ENCODE measurements at places on chromosomes 11 and 22.

- DNase-seq, result no peak
These were observed 51.5 kb downstream of the FAM181B start for GRCh38 chr11:82682003-82682751.

DNA sequence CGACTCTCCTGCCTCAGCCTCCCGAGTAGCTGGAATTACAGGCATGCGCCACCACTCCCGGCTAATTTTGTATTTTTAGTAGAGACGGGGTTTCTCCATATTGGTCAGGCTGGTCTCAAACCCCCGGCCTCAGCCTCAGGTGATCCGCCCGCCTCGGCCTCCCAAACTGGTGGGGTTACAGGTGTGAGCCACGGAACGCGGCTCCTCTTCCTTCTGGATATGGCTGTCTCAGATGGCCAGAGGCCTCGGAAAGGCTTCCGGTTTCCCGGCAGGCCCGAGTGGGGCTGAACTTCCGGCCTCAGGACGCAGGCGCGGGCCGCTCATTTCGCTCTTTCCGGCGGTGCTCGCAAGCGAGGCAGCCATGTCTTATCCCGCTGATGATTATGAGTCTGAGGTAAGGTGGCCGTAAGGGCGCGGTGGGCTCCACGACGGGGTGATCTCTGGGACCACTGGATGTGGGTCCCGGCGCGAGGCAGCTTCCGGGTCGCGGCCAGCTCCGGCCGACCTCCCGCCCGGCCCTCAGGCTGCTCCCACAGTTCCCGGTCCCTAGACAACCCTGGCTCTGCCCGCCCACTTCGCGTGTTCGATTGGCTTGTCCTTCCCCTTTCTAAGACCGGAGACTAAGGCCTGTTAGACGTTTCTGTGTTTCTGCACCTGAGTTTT, at the start of gene EIF3L:
EIF3L (plus strand) TSS at position 331 of the 663 bp plus-strand sequence; CDS start at position 362, 31 bp downstream.
- DNase-seq, result peak; percentile 78

DNA sequence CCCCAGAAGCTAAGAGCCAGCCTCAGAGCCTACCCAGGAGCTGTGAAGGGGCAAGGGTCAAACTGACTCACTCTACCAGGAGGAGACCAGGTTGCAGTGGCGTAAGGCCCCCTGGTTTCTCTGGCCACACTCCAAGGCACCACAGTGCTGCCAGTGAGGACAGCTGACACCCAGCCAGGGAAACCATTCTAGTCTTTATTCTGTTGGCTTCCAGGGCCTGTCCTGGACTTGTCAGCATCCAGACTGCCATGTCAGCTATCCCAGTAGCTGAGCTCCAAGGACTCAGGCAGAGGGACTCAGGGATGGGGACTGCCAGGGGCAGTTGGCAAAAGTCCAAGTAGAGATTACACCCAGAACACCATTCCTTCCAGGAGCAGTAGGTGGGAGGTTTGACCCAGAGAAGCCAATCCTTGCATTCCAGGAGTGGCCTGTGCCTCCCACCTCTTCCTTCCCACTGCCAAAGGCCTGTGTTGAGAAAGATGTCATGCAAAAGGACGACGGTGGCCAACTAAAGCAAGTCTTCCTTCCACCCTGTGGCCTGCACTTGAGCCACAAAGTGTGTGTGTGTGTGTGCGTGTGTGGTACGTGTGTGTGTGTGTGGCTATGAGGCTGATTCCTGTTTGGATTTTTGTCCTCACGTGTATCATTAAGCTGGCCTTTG, 3.6 kb upstream of the MAPK8IP1 start:
- DNase-seq, result no peak

- DNase-seq, result no peak
These were observed 34.4 kb upstream of the CD5 start for GRCh38 chr11:61067782-61068446.

GRCh38 chr11:68890490-68891231, 13.0 kb downstream of the MRPL21 start:
- no peak for DNase-seq

DNA sequence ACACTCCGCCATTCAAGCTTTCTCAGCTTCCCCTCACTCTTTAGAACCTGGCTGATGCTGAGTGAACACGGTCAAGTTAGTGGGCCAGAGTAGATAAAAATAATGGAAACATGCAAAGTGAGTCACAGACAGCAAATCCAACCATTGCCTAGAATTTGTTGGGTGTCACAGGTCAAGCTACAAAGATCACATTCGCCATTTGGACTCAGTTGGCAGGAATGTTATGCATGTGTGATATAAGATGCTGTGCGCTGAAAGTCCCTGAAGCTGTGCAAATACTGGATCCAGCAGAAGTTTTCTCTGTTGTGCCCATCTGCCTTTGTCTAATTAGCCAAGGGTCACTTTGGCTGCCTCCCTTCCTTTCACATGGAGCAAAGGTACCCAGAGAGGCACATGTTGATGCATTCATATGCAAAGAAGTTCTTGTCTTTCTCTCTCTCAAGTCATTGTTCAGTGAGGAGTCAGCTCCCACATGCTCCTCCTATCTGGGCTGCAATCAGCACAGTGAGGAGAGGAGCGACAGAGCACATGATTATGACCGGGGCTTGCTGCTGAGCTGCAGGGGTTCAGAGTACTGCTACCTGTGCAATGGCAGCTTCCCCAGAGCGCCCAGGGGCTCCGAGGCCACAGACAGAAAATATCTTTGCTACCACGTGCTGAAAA, 39.7 kb downstream of the FLI1 start:
- no peak for DNase-seq

DNA sequence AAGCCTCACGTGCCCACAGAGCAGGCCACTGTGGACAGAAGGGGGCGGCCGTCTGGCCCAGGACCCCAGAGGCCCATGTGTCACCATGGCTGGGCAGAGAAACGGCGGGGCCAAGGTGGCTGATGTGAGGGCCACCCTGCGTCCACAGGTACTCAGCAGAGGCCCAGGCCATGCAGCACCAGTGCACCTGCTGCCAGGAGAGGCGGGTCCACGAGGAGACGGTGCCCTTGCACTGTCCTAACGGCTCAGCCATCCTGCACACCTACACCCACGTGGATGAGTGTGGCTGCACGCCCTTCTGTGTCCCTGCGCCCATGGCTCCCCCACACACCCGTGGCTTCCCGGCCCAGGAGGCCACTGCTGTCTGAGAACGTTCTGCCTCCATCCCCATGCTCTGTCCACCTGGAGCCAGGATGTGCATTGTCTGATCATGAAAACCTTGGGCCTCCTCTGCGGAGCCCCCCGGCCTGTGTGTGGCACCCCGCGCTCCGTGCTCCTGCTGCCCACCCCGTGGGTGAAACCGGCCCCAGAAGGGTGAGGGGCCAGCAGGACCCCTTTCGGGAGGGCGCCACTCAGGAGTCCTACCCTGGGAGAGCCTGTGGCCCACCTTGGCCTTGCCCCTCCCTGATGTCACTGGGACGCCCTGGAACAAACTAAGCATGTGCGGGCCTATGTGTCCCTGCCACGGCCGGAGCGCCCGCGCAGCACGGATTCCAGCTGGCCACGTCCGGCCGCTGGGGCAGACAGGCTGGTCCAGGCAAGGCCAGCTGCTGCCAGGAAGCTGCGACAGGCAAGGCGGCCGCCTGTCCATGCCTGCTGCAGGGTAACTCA, 38.6 kb downstream of the MUC5B start:
- no peak for DNase-seq

DNA sequence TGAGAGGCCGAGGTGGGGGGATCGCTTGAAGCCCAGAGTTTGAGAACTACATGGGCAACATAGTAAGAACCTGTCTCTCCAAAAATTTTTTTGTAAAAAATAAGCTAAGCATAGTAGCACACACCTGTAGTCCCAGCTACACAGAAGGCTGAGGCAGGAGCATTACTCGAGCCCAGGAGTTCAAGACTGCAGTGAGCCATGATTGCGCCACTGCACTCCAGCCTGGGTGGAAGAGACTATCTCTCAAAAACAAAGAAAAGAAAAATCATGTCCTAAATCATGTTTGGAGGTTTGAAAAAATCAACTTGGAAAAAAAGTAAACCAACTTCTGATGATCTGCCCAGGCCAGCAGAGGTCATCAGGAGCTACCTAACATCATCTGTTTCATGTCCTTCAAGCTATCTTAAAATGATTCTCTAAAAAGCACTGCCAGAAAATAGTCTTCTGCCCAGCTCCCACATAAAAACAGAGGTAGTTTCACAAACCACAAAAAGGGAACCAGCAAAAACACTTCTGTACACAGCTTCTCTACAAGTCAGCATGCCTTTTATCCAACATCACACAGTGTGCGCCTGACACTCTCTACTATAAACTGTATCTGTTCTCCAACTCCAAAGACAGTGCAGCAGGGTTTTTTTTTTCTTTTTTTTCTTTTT, 165.0 kb downstream of the SOX6 start:
- DNase-seq, result no peak

DNA sequence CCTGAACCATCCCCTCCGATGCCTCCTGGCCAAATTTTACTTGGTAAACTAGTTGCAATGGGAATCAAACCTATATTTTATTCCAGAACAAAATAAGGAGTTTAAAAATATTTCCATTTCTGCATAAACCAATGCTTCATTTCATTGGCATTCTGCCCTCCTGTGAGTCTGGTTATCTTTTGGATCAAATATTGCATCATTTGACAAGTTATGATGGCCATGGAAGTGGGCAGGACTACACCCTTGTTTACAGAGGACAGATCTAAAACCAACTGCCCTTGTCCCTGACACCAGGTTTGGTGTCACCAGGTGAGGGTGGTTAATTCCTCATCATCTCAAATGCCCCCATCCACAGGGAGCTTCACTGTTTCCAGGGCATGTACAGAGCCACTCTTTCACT, 28.2 kb upstream of the E2F8 start:
- no peak for DNase-seq

DNA sequence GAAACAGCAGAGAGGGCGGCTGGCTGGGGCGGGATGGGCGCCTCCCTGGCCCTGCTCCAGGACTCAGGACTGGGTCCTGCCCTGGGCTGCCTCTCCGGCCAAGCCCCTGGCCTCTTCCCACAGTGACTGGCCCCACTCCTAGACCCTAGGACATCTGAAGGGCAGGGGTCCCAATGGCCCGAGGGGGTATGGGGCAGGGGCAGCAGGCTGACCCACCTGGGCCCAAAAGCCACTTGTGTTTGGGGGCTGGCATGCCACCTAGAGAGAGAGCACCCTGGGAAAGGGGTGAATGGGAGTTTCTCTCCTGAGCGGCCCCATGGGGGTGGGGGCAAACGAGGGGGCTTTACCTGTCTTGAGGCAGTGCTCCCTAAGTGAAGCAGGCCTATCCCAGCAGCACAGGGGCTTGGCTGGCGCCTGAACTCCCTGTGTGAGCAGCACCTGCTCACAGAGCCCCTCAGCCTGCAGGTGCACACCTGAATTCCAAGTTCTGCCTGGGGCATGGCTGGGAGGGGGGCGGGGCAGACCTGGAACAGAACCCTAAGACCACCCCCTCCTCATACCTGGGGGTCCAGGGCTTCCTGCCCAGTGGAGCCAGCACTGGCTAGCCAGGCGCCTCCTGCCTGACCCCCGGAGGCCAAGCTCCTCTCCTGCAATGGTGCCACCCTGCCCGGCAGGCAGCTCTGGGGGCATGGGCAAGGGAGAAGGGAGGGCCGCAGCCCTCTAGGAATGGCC, 16.9 kb downstream of the DUSP8 start:
- no peak for DNase-seq

GRCh38 chr11:63760487-63761079, 8.0 kb downstream of the ZFTA start:
- DNase-seq, result no peak

GRCh38 chr11:95499516-95500135, 268.6 kb upstream of the SESN3 start:
- no peak for DNase-seq

DNA sequence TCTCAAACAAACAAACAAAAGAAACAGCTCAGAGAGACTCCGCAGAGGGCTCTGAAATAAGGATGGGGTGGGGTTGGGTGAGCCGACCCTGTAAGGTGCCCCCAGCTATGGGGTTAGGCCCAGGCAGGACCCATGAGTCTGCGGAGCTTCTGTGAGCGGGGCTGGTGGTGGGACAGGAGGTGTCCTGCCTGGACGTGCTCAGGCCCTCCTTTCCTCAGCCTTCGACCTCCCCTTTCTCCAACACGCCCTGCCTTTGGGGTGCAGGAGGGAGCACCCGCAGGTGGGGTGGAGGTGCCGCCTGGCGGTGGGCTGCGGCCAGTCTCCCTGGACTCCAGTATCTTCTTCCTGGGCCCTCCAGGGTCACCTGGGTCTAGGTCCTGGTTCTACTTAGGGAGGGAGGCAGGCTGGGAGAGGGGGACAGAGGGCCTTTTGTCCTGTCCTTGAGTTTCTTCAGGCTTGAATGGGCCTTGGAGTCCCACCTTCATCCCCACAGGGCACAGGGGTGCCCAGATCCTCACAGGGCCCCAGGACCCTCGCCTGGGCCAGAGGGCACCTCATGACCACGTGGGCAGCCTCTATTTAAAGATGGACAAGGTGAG, 12.3 kb downstream of the PRR33 start:
- DNase-seq, result no peak

GRCh38 chr11:130729193-130729592, 187.1 kb downstream of the SNX19 start:
- no peak for DNase-seq

GRCh38 chr11:17432002-17432401, 43.5 kb upstream of the KCNJ11 start:
- no peak for DNase-seq

DNA sequence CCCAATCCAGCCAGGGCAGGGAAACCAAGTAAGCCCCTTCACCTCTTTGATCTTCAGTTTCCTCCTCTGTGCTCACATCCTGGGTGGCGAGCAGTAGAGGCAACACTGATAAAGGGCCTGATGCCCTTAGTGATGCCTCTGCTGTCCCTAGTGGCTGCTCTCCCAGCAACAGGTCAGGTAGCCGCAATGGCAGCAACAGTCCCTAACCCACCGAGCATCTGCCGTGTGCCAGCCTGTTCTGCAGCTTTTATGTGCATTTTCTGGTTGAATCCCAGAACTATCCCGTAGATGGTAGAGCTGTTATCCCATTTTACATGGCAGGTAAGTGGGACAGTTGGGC, 5.2 kb downstream of the SCYL1 start:
- DNase-seq, result no peak

DNA sequence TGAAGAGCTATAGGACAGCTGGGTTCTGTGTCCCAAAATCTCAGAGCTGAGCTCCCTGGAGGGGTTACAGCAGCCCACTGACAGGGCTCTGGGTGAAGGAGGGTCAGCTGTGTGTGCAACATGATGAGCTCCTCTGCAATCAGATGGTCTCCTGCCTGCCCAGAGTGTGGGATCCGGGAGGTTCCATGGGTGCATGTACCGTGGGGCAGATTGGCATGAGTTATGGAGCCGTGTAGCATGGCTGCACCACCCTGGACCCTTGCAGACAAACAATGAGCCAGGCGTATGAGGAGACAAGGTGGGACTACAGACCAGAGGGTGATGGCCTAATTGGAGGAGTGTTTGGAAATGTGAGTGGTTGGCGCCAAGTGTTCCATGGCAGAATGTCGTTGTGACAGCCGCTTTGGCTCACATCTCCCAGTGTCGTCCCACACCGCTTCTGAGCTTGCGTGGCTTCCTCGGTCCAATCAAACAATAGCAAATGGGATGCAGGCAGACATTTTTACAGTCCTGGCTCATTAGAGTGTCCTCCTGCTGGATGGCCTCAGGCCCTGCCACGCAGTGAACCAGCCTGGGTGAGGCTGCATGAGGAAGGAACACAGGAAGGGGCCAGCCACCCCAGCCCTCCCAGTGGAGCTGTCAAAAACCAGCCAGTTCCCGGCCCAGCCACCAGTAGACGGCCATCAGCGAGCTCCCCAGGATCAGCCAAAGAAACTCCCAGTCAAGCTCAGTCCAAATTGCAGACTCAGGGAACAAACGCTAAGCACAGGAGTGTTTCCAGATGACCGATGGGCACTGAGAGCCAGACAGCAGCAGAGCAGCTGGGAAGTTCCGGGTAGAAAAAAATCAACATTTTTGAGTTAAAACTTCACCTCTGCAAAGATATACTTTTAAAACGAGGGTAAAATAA, 1066.9 kb downstream of the BRD1 start:
- no peak for DNase-seq

GRCh38 chr11:33861941-33862589, 29.8 kb downstream of the LMO2 start:
- DNase-seq, result no peak
